M059J (cell line): ENCODE measurements at places on chromosomes 2 and 18.

GRCh38 chr2:241935314-241935713 is 65.8 kb downstream of the RTP5 start:
- peak; percentile 64 for DNase-seq

DNA sequence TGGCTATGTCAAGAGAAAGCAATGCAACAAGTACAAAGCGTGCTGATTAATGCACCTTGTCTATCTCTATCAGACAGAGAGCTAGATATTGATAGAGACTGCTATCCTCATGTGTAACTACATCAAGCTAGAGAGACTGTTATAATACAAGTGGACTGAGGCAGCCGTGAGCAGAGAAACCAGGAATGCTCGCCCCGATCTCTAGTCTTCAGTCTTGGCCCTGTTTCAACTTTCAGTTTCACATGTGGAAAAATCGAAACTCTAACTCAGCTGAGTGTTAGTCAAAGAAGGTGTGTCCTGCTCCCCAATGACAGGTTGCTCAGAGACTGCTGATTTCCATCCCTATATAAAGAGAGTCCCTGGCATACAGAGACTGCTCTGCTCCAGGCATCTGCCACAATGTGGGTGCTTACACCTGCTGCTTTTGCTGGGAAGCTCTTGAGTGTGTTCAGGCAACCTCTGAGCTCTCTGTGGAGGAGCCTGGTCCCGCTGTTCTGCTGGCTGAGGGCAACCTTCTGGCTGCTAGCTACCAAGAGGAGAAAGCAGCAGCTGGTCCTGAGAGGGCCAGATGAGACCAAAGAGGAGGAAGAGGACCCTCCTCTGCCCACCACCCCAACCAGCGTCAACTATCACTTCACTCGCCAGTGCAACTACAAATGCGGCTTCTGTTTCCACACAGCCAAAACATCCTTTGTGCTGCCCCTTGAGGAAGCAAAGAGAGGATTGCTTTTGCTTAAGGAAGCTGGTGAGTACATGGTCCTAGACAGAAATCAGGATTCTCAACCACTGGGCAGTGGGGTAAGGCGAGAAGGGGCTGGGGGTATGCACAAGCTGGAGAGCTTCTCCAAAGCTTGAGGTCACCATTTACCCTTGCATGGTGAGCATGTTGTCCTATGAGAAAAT is at the start of gene RSAD2:
RSAD2 (plus strand) TSS at position 376 of the 903 bp plus-strand sequence; CDS start at position 400, 24 bp downstream.
- DNase-seq = peak; percentile 92

- peak; percentile 100 for DNase-seq
Observed at GRCh38 chr2:160205505-160205904, 5.4 kb upstream of the ITGB6 start.

- peak; percentile 95 for DNase-seq
Observed at GRCh38 chr18:46152436-46152807, 48.2 kb downstream of the HAUS1 start.

DNA sequence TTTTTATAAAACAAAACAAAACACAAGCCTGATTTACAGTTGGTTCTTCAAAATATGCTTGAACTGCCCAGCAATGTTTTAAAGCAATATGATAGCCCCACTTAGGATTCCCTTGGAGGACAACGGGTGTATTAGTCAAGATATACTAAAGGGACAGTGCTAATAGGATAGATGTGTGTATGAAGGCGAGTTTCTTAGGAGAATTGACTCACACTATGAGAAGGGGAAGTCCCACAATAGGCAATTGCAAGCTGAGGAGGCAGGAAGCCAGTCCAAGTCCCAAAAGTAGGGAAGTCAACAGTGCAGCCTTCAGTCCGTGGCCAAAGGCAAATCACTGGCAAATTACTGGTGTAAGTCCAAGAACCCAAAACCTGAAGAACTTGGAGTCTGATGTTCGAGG is 167.9 kb downstream of the CBLN2 start:
- DNase-seq = no peak

DNA sequence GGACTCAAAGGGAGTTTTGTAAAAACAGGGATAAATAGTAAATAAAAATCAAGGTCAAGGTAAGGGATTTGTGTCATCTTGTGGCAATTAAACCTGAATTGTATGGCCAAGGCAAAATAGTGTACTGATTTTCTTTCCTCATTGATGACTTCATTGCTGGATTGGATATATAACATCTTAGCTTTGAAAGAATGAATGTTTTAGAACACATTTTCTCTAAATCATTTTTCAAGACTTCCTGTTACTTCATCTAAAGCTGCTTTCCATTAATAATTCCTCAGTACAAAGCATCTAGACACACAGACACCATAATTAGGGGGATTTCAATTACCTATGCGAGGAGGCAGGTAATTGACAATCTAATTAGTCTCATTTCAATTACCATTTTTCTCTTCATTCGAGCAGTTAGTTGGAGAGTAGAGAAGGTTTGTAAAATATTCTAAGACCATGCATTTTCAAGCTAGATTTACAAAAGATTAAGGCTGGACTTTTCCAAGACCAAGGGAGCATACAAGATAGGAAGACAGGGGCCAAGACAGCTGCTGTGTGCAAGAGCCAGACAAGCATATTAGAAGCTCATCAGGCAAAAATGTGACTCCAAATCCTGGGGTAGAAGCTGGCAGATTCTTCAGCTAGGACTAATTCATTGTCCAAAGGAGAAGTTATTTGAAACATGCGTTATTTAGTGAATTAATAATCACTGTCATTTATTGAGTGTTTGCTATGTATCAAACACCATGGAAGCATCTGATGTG is 253.6 kb downstream of the EPHA4 start:
- no peak for DNase-seq

- DNase-seq = no peak
Observed at GRCh38 chr2:48365476-48365875, 164.5 kb upstream of the STON1 start.

- DNase-seq = no peak
Observed at GRCh38 chr2:214077727-214078126, 333.1 kb upstream of the VWC2L start.

GRCh38 chr2:188201639-188202038 is 90.0 kb upstream of the GULP1 start:
- no peak for DNase-seq
